ENCODE measurements at places on chromosomes 6 and 20.

GRCh38 chr6:47145212-47145611, 103.1 kb upstream of the ADGRF1 start:
- no peak for DNase-seq

DNA sequence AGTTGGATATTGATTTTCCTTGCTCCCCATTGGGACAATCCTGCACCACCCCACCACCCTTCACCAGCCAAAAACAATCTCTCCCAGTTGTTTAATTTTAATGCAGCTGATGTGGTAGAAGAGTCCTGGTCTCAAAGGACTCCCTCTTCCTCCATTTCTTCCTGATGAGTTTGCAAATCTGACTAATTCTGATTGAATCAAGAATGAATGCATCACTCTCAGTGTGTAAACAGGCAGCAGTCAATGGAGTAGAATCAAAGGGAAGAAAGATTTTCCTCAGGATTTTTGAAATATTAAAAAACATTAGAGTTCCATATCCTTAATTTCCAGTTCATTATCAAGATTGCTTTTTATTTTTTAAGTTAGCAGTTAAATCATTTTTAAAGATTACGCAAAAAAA, 54.0 kb downstream of the PLG start:
- DNase-seq, result no peak

GRCh38 chr6:156687789-156688619, 89.2 kb upstream of the ARID1B start:
- DNase-seq, result peak; percentile 42

- peak; percentile 23 for DNase-seq
These were observed 5.8 kb upstream of the MLN start for GRCh38 chr6:33809594-33809993.

- no peak for DNase-seq
These were observed 36.7 kb downstream of the F13A1 start for GRCh38 chr6:6283746-6284145.

DNA sequence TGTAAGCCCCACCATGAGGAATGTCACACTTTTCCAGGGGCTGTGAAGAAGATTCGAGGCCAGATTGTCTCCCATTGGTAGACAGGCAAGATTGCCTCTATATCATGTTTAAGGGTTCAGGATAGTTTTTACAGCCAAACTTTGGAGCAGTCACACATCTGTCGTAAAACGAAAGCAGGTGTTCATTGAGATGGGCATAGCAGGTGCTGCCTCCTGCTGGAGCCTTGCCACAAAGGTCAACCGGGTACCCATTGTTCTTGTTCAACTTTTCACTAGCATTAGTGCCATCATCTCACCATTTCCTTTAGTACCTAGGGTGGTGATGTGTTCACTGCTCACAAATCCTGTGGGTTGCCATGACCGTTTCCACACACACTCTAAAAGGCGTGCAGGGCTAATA, 198.3 kb downstream of the HTR1B start:
- no peak for DNase-seq

- DNase-seq, result no peak
These were observed 195.5 kb upstream of the PRDM1 start for GRCh38 chr6:105890521-105891244.

GRCh38 chr20:35883336-35883777, 70.9 kb downstream of the SCAND1 start:
- no peak for DNase-seq

DNA sequence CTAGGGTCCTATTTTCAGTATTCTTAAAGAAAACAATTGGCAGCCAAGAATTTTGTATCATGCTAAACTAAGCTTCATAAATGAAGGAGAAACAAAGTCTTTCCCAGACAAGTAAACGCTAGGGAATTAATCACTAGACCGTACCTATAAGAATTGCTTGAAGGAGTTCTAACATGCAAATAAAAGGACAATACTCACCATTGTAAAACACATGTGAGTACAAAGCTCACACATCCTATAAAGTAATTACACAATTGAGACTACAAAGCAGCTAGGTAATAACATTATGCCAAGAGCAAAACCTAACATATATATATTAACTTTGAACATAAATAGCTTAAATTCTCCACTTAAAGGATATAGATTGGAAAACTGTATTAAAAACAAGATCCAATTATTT, 147.4 kb downstream of the FAM83B start:
- no peak for DNase-seq

GRCh38 chr6:170383466-170384035, 77.0 kb downstream of the FAM120B start:
- no peak for DNase-seq

GRCh38 chr6:130189531-130190397, 33.0 kb downstream of the SAMD3 start:
- peak; percentile 21 for DNase-seq

DNA sequence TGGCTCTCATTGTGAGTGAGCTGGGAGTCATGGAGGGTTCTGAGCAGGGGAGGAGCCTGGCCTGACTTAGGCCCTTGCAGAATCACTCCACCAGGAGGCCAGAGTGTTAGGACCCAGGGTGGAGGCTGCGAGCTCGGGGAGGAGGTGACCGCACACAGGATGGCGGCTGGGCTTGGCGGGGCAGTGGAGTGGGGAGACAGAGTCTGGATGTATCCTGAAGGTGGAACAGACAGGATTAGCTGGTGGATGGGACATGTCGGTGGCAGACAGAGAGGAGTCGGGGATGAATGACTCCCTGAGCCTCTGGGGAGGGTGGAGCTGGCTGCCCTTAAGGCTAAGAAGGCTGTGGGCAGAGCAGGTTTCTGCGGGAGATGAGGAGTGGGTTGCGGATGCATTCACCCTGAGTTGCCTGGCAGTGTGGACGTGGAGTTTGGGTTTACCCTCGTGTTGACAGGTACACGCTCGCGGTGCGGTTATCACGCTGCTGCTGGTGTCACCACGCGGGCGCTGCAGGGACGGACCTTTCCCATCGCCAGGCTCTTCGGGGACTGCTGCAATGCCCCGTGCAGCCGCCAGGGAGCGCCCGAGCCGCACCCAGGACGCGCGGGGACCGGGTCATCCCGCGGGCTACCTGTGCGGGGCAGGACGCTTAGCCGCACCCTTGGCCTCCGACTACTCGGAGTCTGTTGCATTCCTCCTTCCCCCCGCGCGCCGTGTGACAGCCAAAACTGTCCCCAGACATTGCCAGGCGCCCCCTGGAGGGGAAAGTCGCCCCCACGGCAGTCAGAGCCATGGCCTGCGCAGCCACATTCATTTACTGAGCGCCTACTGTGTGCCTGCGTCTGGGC, 43.0 kb upstream of the PTGIS start:
- peak; percentile 65 for DNase-seq

DNA sequence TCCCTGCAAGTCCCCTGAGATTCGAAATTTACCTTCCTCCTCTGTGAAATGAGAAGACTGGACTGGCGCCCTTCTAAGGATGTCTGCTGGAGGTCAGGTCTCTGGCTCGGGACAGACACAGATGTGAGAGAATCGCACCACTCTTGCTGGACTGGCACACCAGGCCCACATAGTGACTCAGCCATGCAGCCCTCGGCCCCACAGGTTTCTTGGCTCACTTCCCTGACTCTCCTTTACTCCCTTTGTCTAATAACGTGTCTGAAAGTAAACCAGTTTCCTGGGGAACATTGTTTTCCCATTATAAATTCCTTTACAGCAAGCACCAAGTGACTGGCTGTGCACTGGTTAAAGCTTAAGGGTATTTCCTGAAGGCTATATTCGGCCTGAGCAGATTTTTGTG, 106.7 kb upstream of the PLEKHG1 start:
- DNase-seq, result no peak
